CD8-positive, alpha-beta memory T cell (primary cell): ENCODE measurements at places on chromosomes 11 and 22. TPM values are rescaled to one million over a fixed set of nuclear protein-coding genes. Genes with fewer than 3 reads are reported as not detected.

DNA sequence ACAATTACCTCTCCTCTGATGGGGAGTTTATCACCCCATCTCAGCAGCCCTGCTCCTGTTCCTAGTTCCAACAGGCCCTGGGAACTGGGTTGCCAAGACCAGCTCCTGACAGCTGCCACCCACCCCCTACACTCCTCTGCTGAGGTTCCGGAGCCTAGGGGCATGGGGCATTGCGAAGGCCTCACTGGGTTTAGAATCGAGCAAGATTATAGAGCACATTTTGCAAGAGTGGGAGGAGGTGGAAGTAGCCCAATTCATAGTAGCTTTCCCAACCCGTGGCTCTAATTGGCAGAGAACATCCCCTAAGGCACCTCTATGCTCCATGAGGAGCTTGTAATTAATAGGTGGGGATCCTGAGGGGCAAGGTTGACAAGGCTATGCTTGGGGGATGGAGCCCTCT lies 23.0 kb downstream of the MYEOV start:
- DNase-seq: no peak

DNA sequence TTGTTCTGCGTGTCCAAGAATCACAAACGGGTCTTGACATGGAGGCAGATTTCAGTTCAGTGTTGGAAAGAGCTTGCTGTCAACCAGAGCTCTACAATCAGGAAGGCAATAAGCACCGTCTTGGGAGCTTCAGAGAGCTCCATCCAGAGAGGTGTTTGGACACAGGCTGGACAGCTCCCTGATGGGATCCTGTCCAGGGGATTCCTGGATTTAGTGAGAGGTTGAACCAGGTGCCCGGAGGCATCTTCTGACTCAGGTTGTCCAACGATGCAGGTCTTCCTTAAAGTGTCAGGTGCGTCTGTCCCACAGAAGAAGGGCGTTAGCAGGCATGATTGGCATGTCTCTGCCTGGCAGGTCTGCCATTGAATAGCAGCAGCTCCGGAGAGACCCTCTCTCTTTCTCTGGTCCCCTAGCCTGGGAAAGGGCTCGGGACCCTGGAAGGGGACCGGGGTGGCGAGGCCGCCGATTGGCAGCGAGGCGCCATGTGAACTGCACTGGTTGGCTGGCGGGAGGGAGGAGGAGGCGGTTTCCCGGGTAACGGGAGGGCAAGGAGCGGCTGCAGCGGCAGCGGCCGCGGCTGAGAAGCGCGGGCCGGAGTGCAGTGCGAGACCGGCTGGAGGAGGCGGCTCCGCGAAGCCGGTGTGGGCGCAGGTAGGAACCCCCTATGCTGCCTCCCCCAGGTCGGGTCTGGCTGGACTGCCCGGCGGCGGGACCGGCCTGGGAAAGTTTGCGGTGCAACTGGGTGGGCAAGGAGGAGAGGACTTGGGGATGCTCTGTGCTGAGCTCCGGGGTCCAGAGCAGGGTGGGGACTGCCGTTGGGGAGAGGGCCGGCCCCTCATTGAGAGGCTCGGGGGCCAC lies 104.1 kb upstream of the E2F8 start:
- no peak for DNase-seq

- no peak for DNase-seq
Observed at GRCh38 chr11:80944758-80945157, 1503.9 kb upstream of the TENM4 start.

DNA sequence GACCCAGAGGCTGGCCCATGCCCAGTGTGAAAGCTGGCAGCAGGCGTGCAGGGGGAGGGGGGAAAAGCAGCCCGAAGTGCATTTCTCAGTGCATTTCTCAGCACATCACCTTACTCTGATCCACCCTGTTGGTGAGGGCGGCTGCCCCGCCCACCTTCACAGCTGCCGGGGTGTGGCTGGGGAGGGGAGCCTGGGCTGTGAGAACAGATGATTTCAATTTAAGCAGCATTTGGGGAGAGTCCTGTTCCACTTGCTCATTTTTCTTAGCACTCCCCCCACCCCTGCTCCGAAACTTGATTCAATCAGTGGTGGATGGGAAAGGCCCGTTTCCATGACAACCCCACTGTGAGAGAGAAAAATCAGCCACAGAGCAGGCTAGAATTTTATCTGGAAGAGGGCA lies 84.8 kb downstream of the SNX19 start:
- no peak for DNase-seq

GRCh38 chr11:66614073-66614472 lies 2.4 kb upstream of the RBM14 start:
- no peak for DNase-seq

GRCh38 chr22:49480896-49481658 lies 346.6 kb downstream of the BRD1 start:
- DNase-seq: no peak

- DNase-seq: no peak
Observed at GRCh38 chr22:42695294-42695693, 25.4 kb downstream of the A4GALT start.

APOA4 gene
- total RNA-seq: not detected

- no peak for DNase-seq
Observed at GRCh38 chr11:123798513-123799252, 7.5 kb downstream of the OR6M1 start.

- DNase-seq: no peak
Observed at GRCh38 chr22:36942556-36942955, 29.1 kb downstream of the CSF2RB start.

GRCh38 chr11:206526-207207 lies 532 bp downstream of the BET1L start:
- DNase-seq: no peak

DNA sequence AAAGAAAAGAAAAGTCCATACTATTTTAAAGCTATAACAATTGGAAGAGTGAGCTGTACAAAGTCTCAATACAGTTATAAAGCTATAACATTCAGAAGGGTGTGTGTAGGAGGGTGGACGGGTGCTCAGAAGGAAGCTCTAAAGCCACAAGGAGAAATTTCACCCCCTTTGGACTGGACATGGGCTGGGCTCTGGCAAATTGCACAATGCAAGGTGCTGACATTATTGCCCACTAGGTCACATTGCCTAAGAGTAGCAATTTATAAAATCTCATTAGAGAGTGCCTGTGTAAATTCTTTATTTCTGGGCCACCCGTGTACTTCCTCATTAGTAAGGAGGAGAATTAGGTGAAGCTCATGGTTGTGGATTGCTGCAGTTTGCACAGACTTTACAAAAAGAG lies 5.7 kb upstream of the APOBEC3A start:
- no peak for DNase-seq

- DNase-seq: no peak
Observed at GRCh38 chr22:25090225-25090890, 109.3 kb upstream of the CRYBB3 start.

DNA sequence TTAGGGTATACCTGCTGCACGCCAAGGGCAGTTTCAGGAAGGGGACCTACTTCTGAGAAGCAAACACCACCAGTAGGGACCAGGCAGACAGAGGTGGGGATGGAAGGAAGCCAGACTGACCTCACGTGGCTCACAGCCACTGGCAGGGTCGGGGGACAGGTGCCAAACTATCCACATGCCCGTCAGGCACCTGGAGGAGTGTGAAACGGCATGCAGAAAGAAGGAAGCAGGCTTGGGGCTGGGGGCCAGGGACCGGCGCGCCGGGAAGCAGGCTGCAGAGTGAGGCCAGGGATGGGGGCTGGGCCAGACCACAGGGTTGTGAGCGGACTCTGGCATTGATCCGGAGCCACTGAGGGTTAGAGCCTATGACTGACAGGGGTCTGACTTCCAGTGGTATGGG lies 47.5 kb downstream of the CDKN1C start:
- DNase-seq: no peak
